Progenitor cell of endocrine pancreas (in vitro differentiated cells): ENCODE measurements at places on chromosomes 6 and 20. TPM values are rescaled to one million over a fixed set of nuclear protein-coding genes. Genes with fewer than 3 reads are reported as not detected.

HEY2 gene
- total RNA-seq: 1.4 and 2.3 TPM in 2 replicates

GHRH gene
- total RNA-seq: 0.75 TPM in 1 of 2 replicates, not detected in the other

EPPIN gene
- total RNA-seq: not detected in 2 replicates

ACAT2 gene
- 85.1 and 103 TPM in 2 replicates for total RNA-seq

PSORS1C2 gene
- total RNA-seq: not detected in 2 replicates

HLA-DRB1 gene
- 4.6 and 7.7 TPM in 2 replicates for total RNA-seq

SRC gene
- 126 and 128 TPM in 2 replicates for total RNA-seq

DNA sequence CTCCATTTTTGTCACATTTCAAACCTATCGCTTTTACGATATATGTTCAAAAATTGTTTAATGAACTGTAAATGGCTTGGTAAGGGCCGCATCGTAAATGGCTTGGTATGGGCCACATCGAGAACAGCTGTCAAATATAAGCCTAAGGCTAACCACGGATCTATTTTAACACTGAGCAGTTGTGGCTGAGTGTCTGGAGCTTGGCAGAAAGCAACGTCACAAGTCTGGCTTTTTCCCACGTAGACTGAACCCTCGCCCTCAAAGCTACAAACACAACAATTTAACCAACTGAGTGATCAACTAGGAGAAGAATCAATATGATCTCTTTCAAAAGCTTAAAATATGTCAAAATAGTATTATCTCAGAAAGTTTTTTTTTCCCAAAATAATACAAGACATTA, 71.4 kb upstream of the PRSS16 start:
- peak overlapping the region; percentile 99 for H3K27ac ChIP-seq
- peak overlapping the region; percentile 97 for H3K4me3 ChIP-seq
- DNase-seq: no peak
- no peaks in the 10 kb centered on the region for H3K27me3 ChIP-seq
- peaks cover 2% of the 10 kb centered on the region for H3K4me1 ChIP-seq

DNA sequence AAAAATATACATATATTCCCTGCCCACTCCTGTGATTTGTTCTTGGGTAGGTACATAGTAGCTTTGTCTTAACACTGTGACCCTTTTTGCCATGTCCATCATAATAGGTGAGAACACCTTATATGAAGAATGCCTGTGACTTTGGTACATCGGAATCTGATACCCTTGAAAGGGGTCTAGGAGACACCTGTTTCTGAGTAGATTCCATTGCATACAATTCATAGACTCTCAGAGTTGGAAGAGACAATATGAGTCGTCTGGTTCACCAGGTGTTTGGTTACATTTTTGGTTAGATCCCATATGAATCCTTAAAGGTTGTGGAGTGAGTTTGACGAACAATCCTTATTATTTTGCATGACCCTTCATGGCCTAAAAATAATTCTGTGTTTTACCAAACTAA, 36.3 kb downstream of the RNF144B start:
- DNase-seq: no peak
- no peaks in the 10 kb centered on the region for H3K27me3 ChIP-seq
- no peak overlapping the region for H3K27ac ChIP-seq
- H3K4me1 ChIP-seq: peaks cover 8% of the 10 kb centered on the region
- H3K4me3 ChIP-seq: no peak overlapping the region

- no peak overlapping the region for H3K4me3 ChIP-seq
- DNase-seq: no peak
- H3K27me3 ChIP-seq: no peaks in the 10 kb centered on the region
- H3K4me1 ChIP-seq: no peaks in the 10 kb centered on the region
Measured at GRCh38 chr6:16375206-16375605, 136.8 kb downstream of the GMPR start.

DNA sequence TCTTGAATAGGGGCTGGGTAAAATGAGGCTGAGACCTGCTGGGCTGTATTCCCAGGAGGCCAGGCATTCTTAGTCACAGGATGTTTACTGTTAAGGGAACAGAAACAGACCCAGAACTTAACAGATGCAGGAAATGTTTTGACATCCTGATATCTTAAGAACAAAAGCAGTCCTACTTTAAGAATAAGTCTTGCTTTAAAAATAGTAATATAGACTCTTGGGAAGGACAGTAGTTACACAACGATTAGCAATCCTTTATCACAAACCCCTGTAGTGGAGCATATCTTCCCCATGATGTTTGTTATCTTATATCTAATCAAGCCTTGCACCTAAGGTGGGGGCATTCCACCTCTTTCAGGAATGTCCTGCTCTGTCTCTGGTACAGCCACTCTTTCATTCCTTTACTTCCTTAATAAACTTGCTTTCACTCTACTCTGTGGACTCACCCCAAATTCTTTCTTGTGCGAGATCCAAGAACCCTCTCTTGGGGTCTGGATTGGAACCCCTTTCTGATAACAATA, 493.7 kb upstream of the SULF2 start:
- no peak overlapping the region for H3K27ac ChIP-seq
- no peak overlapping the region for H3K4me3 ChIP-seq
- H3K4me1 ChIP-seq: peaks cover 12% of the 10 kb centered on the region
- H3K27me3 ChIP-seq: no peaks in the 10 kb centered on the region

GRCh38 chr6:6199678-6200077, 120.8 kb downstream of the F13A1 start:
- H3K4me1 ChIP-seq: no peaks in the 10 kb centered on the region
- DNase-seq: no peak
- no peak overlapping the region for H3K27ac ChIP-seq
- H3K36me3 ChIP-seq: no peaks in the 10 kb centered on the region

GRCh38 chr6:53090576-53090975, 25.4 kb downstream of the FBXO9 start:
- no peak for DNase-seq
- H3K4me1 ChIP-seq: peaks cover 2% of the 10 kb centered on the region
- H3K36me3 ChIP-seq: peaks cover 25% of the 10 kb centered on the region

DNA sequence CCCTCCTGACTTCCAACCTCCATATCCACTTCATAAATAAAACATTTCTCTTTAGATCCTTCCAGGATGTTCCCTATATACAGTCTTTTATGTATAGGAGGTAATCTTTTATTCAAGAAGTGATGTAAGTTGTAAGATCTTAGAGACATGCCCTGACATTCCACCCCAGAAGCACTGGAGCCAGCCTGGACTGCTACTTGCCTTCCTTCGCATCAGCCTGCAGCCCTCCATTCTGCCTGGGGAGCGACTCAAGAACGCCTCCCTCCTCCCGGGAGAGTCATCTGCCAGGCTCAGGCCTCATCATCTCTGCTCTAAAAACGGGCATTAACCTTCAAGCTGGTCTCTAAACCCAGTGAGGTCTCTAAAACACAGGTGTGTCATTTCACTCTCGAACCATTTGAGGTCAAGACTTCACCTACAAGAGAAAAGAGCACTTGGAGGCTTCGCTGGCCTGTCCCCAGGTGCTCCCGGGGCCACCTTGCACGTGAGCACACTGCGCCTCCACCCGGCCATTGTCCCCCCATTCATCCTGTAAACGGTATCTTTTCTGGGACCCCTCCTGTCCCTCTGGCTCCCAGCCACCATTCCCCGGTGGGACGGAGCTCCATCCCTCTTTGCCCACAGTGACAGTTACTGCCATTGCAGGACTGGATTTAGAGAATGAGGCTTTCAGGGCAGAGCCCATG, 107.5 kb upstream of the PDE10A start:
- peaks cover 5% of the 10 kb centered on the region for H3K27me3 ChIP-seq
- DNase-seq: no peak
- H3K36me3 ChIP-seq: no peaks in the 10 kb centered on the region
- no peak overlapping the region for H3K27ac ChIP-seq

GRCh38 chr6:70119218-70119835, 183.6 kb downstream of the COL9A1 start:
- H3K4me3 ChIP-seq: no peak overlapping the region
- H3K27ac ChIP-seq: no peak overlapping the region
- no peaks in the 10 kb centered on the region for H3K36me3 ChIP-seq

DNA sequence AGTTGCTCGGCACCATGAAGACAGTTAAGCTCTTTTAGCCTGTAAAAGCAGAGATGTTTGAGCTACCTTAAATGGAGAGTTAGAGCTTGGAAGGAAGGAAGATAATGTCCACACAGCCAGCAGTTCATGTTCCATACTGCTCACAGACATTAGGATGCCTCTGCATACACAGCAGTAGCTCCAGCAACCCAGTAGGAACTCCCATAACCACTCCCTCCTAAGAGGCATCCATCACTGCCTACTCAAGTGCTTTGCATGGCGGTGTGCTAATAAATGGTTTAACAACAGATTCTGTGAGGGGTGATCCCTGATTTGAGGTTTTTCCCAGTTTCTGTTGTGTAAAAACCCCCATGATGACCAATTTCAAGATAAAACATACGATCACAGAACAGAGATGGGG, 286.4 kb downstream of the HACE1 start:
- DNase-seq: no peak
- H3K4me3 ChIP-seq: no peak overlapping the region
- no peak overlapping the region for H3K27ac ChIP-seq
- no peaks in the 10 kb centered on the region for H3K36me3 ChIP-seq
- no peaks in the 10 kb centered on the region for H3K27me3 ChIP-seq

DNA sequence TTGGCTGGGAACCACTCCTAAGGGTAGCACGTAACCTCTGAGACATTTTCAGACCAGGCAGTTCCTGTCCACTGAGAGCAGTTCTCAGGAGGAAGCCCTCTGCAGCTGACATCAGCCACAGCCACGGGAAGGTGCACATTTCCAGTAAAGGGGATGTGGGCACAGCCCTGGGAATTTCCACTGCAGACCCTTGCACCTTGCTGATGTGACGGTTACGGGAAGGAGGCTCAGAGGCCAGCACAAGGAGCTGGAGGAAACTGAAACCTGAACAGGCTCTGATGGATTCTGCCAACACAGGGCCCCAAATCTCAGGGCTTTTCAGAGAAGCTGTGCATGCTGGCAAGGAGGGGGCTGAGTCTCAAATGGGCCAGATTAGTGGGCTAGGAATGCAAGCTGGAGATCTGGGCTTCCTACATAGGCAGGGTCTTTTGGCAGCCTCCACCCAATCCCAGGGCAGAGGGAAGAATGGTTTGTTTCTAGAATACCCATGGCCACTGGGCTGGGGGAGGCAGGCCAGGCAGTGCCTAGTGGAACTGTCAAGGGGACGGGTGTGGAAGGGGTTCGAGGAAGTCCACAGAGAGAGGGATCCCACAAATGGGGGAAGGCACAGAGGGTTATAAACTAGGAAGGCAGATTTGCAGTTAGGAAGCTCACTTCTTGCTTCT, 14.2 kb downstream of the EBF4 start:
- H3K27me3 ChIP-seq: peaks cover 5% of the 10 kb centered on the region
- H3K4me1 ChIP-seq: peaks cover 8% of the 10 kb centered on the region
- H3K4me3 ChIP-seq: no peak overlapping the region
- no peak overlapping the region for H3K27ac ChIP-seq

GRCh38 chr6:11353921-11354389, 121.5 kb upstream of the NEDD9 start:
- H3K27me3 ChIP-seq: peaks cover 4% of the 10 kb centered on the region
- H3K4me1 ChIP-seq: peaks cover 6% of the 10 kb centered on the region
- no peak overlapping the region for H3K4me3 ChIP-seq
- DNase-seq: no peak

DNA sequence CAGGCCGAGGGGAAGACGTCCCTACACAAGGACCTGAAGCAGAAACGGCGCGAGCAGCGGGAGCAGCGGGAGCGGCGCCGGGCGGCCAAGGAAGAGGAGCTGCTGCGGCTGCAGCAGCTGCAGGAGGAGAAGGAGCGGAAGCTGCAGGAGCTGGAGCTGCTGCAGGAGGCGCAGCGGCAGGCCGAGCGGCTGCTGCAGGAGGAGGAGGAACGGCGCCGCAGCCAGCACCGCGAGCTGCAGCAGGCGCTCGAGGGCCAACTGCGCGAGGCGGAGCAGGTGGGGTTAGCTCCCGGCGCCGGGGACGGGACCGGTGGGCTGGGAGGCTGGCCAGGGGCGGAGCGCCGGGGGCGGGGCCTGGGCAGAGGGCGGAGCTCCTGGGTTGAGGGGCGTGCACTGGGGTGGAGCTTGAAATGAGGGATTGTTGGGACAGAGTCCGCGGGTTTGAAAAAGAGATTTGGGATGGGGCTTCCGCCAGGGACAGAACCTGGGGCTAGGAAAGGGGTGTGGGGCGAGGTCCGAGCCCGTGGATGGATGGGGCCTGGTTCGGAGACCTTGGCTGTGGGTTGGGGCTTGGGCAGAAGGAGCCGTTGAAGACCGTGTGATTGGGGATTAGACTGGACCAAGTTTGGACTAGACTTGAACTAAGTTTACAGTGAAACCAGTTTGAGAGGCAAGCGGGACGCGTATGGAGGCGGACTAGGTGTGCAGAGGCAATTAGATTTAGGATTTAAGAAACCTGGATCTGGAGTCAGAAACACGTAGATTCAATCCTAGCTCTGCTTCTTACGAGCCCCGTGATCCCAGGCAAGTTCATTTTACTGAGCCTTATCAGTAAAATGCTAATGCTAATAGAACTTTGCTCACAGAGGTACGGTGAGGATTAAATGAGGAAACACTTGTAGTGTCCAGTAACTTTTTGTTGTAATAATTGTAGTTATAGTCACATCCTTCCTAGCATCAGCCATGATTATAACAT, 20.9 kb downstream of the DEF6 start:
- peaks cover 1% of the 10 kb centered on the region for H3K36me3 ChIP-seq
- H3K27ac ChIP-seq: peak overlapping the region; percentile 34
- H3K4me3 ChIP-seq: peak overlapping the region; percentile 84
- H3K4me1 ChIP-seq: peaks cover 13% of the 10 kb centered on the region

- no peak overlapping the region for H3K27ac ChIP-seq
- H3K4me1 ChIP-seq: no peaks in the 10 kb centered on the region
- H3K4me3 ChIP-seq: no peak overlapping the region
- H3K36me3 ChIP-seq: no peaks in the 10 kb centered on the region
Measured at GRCh38 chr20:4375881-4376280, 345.8 kb upstream of the PRND start.

- no peak overlapping the region for H3K27ac ChIP-seq
- DNase-seq: no peak
- H3K36me3 ChIP-seq: peaks cover 2% of the 10 kb centered on the region
Measured at GRCh38 chr20:44817143-44817910, 7.0 kb upstream of the RIMS4 start.

DNA sequence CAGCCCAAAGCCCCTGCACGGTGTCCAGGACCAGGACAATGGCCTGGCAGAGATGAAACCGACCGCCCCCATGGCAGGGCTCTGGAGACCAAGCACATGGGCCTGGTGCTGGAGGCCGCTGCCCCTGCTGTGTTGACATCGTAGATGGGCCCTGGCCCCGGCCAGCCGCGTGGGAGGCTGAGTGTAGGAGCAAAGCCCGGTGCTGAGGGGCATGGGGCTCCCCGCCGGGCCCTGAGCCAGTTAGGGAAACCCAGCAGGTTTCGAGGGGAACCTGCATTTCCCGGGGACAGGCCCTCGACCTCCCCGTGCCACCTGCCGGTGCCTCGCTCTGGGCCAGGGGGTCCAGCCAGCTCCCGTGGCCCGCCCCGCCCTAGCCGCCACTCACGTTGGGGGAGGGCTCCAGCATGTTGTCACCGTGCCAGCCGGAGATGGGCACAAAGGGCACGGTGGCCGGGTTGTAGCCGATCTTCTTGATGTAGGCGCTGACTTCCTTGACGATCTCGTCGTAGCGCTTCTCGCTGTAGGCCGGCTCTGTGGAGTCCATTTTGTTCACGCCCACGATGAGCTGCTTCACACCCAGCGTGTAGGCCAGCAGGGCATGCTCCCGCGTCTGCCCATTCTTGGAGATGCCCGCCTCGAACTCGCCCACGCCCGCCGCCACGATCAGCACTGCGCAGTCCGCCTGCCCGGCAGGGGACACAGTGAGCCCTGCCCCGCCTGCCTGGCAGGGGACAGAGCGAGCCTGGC, 4.3 kb downstream of the EEF1A2 start:
- H3K36me3 ChIP-seq: no peaks in the 10 kb centered on the region
- peaks cover 1% of the 10 kb centered on the region for H3K4me1 ChIP-seq
- peak; percentile 8 for DNase-seq
- no peak overlapping the region for H3K4me3 ChIP-seq
- H3K27me3 ChIP-seq: peaks cover 19% of the 10 kb centered on the region
- H3K27ac ChIP-seq: no peak overlapping the region

GRCh38 chr20:43586641-43587040, 4.1 kb upstream of the IFT52 start:
- no peaks in the 10 kb centered on the region for H3K27me3 ChIP-seq
- no peak overlapping the region for H3K27ac ChIP-seq
- peaks cover 14% of the 10 kb centered on the region for H3K4me1 ChIP-seq
- DNase-seq: no peak
- H3K4me3 ChIP-seq: no peak overlapping the region
- no peaks in the 10 kb centered on the region for H3K36me3 ChIP-seq
